Stimulated activated CD4-positive, alpha-beta T cell treated with anti-CD3 and anti-CD28 coated beads, Interleukin-15, amount 100 ng/mL, for 1 hour (primary cell): ENCODE measurements at places on chromosomes 4 and X.

- DNase-seq = no peak
Measured at GRCh38 chr4:161291222-161291621, 872.6 kb downstream of the FSTL5 start.

DNA sequence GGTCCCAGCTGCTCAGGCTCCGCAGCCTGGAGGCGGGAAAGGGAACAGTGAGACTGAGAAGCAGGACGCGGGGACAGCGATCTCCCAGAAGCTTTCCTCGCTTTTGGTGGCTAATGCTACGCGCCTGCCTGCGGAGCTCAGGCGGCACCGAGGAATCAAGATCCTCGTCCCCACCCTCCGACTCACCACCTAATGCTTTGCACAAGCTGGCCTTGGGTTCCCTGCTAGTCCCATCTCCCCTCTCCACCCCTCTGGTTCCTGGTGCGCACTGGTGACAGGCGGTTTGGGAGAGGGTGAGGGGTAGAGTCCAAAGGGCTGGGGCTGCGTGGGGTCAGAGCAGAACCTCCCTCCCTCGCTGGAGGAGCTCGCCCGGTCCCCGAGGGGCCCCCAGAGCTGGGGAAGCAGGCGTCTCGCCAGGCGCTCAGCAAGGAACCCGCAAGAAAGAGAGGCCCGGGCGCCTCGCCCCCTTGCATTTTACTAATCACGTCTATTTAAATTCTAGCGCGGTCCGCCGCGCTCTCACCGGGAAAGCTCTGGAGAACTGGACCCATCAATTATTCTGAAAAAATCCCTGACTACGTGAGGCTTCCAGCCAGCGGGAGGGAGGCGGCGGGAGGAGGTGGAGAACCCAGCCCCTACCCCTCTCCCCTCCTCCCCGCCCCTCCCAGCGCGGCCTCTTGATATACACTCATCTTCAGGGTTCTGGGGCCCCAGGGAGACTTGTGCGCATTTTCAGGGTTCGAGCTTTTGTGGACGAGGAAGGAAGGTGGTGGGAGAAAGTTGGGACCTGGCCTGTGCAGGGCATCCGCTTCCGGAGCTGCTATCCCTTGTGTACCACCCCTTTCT lies 9.1 kb downstream of the POU4F2 start:
- DNase-seq = no peak

- DNase-seq = no peak
Measured at GRCh38 chr4:138138774-138139173, 103.4 kb downstream of the SLC7A11 start.

GRCh38 chr4:67580577-67580976 lies 22.1 kb downstream of the STAP1 start:
- no peak for DNase-seq

GRCh38 chr4:117949621-117950020 lies 84.7 kb upstream of the NDST3 start:
- no peak for DNase-seq

- no peak for DNase-seq
Measured at GRCh38 chrX:56219700-56220099, 12.5 kb upstream of the KLF8 start.

GRCh38 chr4:106497271-106497670 lies 128.7 kb upstream of the GIMD1 start:
- no peak for DNase-seq

GRCh38 chr4:20019310-20020015 lies 232.2 kb upstream of the SLIT2 start:
- DNase-seq = no peak

- DNase-seq = no peak
Measured at GRCh38 chr4:17589355-17589754, 12.4 kb downstream of the LAP3 start.

GRCh38 chr4:184856277-184856609 lies 30.5 kb upstream of the ACSL1 start:
- no peak for DNase-seq

DNA sequence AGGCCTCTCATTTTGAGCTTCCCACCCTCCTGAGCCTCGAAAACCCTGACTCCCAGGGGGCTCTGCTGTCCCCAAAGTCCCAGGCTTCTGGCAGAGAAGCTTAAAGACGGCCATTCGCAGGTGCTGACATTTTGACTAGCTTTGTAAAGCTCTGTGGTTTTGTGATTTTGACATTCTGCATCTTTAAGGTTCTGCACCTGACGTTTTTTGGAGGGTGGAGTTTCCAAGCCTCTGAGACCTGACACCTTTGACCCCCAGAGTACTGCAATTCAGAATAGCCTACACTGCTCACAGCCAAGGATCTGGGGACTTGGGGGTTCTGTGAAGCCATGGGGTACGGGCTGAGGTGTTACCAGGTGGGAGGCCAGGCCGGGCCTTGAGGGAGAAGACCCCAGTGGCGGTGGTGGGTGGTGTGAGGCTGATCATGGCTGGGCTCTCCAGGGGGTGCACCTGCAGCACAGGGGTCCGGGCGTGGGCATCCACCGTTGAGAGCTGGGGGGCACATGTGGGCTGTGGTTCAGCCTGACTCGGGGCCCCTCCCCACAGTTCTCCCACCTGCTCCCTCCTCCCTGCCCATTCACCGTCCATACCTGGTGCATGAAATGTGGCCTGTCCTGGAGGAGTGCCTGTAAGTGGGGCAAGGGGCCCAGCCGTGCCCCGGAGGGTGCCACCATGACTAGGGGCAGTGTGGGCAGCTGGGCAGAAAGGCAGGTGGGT lies 7.3 kb downstream of the FOXP3 start:
- no peak for DNase-seq

GRCh38 chr4:9877123-9877522 lies 95.7 kb downstream of the DRD5 start:
- no peak for DNase-seq

GRCh38 chrX:15616531-15616930 lies 15.8 kb upstream of the ACE2 start:
- no peak for DNase-seq

- DNase-seq = no peak
Measured at GRCh38 chr4:41571422-41571821, 33.5 kb downstream of the LIMCH1 start.

GRCh38 chrX:23334848-23335599 lies at the start of gene PTCHD1:
TSS of gene PTCHD1 (plus strand) at chrX:23334849. CDS start at chrX:23334876, 27 bp downstream.
- DNase-seq = no peak

GRCh38 chr4:81454499-81454898 lies 17.2 kb downstream of the RASGEF1B start:
- DNase-seq = no peak

DNA sequence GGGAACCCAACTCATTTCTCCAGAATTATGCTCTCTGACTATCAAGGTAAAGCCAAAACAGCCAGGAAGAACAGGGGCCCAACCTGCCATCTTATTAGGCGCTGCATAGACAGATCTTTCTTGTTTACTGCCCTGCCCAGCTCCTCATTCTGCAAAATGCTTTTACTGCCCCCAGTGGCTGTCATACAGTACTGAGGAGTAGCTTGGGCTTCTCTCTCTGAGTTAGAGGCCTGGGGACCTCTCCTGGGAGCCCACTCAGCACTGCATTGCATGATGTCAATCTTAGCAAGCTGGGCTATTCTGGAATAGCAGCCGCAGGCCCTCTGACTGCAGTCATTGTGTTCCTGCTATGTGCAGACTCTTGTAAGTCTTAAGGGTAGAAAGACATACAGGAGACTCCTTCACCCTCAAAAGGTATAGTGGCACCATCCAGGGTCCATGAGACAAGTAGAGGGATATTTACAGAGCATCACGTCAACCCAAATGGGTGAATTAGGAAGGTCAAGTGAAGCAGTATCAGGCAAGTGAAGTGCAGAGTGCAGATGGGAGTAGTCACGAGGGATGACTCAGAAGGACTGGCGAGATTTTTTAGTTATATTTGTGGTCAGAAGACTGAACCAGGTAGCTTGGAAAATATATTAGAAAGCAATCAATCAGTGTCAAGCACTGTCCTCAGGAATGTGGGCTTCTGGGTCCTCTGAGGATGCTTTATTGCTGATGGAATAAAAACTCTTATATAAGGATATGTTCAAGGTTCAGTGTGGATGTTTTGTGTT lies 294.1 kb upstream of the SFRP2 start:
- no peak for DNase-seq

DNA sequence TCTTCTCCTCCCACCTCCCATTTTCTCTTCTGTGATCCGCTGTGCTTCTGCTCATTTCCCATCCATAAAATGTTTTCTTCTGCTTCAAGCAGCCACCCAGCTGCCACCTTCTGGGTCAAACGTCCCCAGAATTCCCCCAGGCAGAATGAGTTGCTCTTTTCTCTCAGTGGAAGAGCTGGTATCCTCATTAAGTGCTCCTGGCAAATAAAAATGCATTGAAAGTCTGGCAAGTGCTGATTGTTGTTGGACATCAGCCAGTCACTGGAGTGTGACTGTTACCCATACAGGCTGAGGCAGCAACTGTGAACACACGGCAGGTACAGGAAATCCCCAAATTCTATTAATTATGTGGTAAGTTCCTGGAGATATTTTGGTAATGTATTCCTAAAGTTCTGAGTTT lies 52.6 kb downstream of the LIMCH1 start:
- no peak for DNase-seq

DNA sequence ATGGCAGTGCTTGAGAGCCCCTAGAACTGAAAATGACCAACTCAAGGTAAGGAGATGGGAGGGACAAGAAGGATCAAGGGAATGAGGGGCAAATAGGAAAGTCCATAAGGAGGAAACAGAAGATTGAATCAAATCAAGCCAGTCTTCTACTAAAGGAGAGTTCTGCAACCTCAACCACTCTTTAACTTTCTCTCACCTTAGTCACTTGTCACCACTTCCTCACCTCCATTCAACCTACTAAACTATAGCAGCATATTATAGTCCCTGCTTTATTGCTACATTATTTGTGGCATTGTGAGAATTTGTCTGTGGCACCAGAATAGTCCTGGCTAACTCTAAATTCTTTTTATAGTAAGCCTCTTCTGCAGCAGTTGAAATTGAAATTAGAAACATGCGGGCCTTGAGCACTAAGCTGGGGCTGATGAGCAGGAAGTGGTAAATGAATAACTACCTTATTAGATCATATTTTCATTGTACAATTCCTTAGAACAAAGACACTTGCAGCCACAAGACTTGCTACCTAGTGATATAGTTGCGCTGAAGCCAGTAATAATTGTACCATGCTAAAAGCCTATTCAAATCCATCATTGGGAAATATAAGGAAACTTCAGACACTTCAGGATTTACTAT lies 336.9 kb downstream of the ZNF674 start:
- no peak for DNase-seq

DNA sequence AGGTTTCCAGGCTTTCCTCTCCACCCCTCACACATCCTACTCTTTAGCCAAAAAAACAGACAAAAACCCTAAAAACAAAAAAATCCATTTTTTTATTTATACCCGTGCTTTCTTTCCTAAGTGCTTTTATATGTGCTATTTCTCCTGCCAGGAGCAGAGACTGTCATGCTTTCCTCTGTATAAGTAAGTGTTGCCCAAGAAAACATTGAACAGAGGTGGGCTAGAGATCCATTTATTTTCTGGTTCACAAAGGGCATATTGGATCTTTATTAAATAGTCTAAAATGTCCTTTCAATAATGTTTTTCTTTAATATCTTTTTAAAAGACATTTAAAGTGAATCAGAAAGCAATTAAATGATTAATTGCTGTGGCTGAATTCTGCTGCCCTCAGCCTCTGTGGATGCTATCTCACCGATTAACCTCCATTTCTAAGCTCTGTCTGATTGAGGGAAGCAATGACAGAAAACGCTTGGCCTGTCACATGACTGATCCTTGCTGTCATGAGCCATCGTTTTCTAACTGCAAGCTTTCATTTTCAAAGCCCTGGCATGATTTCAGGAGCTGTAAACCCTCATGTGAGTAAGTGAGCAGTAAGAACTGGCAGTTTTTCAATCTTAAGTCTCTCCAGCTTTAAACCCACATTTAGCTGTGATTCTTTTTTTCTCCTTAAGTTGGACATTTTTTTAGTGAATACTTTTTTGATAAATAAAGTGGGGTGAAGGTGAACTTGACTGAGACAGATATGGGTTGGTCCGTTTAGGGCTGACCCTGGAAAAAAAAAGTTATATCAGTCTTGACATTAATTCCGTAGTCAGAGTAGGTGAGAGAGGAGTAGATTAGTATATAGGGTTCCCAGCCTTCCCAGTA lies 180.7 kb upstream of the PGRMC2 start:
- no peak for DNase-seq

DNA sequence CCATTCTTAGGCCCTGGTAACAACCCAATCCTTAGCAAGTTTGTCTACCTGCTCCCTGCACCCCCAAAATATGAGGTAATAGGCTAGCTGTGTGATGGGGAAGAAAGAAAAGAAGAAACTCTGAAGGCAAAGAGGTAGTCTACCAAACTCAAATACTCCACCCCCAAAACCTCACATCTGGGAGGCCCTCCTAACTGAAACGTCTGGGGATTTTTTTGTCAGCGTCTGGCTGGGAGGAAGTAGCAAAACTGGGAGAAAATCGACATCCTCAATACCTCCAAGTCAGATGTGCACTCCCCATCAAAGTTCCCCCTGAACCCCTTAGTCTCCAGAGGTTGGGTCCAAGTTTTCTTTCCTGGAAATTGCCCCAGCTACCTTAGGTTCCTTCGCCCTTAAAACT lies 1.0 kb downstream of the LAMP2 start:
- DNase-seq = no peak

DNA sequence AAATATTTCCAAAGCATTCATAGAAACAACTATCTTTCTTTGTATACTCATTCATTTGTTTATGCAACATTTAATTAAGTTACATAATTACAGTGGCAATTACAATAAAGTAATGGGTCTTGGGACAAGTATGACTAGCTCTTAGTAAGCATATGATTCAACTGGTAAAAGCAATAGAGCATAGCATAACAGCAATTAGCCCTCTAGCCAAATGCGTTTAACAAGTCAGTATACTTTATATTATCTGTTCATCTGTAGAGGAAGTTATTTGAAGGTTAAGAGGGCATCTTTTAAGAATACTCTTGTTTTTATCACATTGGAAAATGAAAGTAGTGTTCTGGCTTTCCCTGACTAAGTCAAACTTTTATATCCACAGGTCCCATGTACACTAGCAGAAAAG lies 198.1 kb upstream of the UGT8 start:
- DNase-seq = no peak

GRCh38 chrX:153649915-153650782 lies 3.1 kb downstream of the DUSP9 start:
- no peak for DNase-seq

- no peak for DNase-seq
Measured at GRCh38 chrX:73847991-73848390, 285.0 kb downstream of the CHIC1 start.

DNA sequence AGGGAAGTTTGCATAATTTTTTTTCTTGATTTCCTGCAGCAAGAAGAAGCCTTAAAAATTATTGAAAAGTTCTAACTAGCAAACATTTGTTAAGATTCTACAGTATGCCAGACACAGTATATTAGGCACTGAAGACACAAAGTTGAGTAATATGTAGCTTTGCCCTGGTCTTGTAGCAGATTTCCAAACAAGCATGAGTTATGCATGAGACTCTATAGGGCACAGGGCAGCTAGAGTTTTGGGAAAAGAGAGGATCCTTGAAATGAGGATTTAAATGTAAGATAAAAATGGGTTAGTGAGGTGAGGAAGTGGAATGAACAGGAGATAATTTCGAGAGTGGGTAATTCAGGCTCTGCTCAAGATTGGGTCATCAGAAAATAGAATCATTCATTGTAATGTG lies 8.6 kb upstream of the GPRIN3 start:
- DNase-seq = no peak

GRCh38 chr4:170145120-170145519 lies 55.4 kb upstream of the AADAT start:
- DNase-seq = no peak
